Stimulated activated CD4-positive, alpha-beta T cell treated with anti-CD3 and anti-CD28 coated beads, Interleukin-15, amount 100 ng/mL, for 1 hour (primary cell): ENCODE measurements at places on chromosomes 2 and 18.

DNA sequence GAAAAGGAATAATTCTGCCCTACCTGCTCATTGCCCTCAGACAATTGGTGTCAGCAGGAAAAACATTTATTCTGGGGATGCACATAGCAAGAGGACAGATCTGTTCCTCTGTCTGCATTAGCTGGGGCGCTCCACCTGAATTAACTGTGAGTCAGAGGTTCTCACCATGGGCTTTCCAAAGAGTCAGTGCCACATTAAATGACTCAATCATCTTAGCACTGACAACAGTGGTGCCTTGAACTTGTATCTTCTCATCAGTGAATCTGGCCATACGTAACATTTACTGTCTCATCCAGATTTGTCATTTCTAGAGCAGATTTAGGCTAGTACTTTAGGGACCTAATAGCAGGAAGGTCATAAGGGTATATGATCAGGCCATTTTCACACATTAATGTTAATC is 358.1 kb upstream of the CRIM1 start:
- no peak for DNase-seq

- DNase-seq, result no peak
Observed at GRCh38 chr2:74708883-74709282, 54.8 kb downstream of the SEMA4F start.

GRCh38 chr2:146986161-146986560 is 858.7 kb upstream of the ACVR2A start:
- DNase-seq, result no peak

DNA sequence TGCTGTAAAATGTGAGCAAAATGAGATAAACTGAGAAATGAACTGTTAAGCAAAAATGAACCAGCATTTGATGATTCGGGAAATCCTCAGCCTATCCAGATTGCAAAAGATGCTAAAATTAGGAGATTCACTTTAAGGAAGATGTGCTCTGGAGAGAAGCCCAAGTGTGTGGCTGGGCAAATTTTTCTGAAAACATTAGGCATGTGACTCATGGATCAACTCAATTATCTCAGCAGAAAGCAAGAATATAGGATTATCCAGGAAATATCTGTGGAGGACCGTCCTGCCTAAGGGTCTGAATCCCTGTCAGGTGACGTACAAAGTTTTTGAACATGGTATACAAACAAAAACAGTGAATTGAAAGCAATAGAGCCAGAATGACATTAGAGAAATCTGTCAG is 1268.3 kb upstream of the TMEFF2 start:
- DNase-seq, result no peak

DNA sequence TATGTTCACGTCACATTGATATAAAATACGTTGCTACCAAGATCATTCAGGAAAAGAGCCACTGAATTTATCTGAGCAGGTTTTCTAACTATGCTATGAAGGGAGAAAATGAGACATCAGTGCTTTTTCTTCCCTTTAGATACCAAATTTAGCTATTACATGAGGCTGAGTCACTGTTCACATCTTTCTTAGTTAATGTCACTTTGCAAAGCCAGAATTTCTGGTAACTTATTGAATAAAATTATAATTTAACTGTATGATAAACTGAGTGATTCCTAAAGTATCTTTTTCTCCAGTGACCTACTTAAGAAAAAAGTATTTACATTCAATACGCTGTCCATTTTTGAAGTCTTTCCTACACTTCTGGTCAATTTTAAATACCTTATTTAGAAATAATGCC is 22.7 kb downstream of the C1D start:
- DNase-seq, result no peak

DNA sequence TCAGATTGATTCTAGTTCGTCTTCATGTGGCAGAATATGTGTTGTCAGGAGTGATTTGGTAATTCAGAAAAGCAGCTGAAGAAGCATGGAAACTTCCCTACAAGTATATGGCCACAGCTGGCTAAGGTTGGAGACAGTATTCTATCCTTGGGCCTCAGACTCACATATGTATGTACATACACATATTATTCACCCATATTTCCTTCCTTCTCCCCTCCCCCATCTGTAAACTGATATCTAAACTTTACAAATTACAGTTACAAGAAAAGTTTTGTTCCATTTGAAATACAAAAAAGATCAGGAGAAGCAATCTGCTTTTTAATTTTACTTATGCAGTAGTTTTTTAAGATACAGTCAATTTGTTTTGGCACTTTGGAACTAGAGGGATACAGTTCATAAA is 3.1 kb downstream of the SP3 start:
- DNase-seq, result no peak
